ENCODE measurements at places on chromosomes 5 and 9. TPM values are rescaled to one million over a fixed set of nuclear protein-coding genes. Genes with fewer than 3 reads are reported as not detected.

Gene BARHL1
- not detected for total RNA-seq

Gene AK3
- 50.2 TPM for total RNA-seq

Gene WDR31
- 0.81 TPM for total RNA-seq

DNA sequence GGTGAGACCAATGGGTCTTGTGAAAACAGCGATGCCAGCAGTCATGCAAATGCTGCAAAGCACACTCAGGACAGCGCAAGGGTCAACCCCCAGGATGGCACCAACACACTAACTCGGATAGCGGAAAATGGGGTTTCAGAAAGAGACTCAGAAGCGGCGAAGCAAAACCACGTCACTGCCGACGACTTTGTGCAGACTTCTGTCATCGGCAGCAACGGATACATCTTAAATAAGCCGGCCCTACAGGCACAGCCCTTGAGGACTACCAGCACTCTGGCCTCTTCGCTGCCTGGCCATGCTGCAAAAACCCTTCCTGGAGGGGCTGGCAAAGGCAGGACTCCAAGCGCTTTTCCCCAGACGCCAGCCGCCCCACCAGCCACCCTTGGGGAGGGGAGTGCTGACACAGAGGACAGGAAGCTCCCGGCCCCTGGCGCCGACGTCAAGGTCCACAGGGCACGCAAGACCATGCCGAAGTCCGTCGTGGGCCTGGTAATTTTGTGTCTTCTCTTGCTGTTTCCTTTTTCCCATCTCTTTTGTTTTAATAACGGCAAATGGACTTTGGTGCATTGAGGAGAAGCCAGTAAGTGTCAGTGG is 98.0 kb downstream of the EHMT1 start:
- no peak for DNase-seq
- peaks cover 65% of the 10 kb centered on the region for H3K36me3 ChIP-seq
- no peak overlapping the region for H3K4me3 ChIP-seq
- no peak overlapping the region for H3K27ac ChIP-seq
- H3K4me1 ChIP-seq, result peaks cover 31% of the 10 kb centered on the region

Gene MROH2B
- not detected for total RNA-seq

- DNase-seq, result no peak
- no peaks in the 10 kb centered on the region for H3K36me3 ChIP-seq
- H3K4me1 ChIP-seq, result no peaks in the 10 kb centered on the region
These were observed 374.7 kb downstream of the PTPRD start for GRCh38 chr9:10238087-10238486.

DNA sequence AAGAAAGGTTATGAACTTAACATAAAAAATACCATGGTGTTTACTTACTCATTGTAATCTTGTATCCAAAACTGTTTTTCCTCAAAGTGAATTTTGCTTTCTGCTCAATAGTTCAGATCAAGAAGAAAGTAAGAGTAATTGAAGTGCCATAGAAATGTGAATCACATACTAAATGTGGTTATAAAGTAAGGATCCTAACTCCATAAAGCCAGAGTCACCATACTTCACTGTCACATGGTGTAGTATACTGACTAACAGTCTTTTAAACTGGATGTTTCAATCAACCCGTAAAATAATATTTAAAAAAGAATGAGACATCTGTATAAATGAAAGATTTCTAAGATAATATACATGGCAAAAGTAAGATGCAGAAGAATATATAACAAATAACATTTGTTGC is 72.1 kb downstream of the NIPBL start:
- H3K27ac ChIP-seq, result no peak overlapping the region
- H3K36me3 ChIP-seq, result no peaks in the 10 kb centered on the region
- no peak for DNase-seq
- H3K4me1 ChIP-seq, result peaks cover 53% of the 10 kb centered on the region

Gene UTP15
- 28.5 TPM for total RNA-seq

Gene TNFSF15
- total RNA-seq, result 0.74 TPM

DNA sequence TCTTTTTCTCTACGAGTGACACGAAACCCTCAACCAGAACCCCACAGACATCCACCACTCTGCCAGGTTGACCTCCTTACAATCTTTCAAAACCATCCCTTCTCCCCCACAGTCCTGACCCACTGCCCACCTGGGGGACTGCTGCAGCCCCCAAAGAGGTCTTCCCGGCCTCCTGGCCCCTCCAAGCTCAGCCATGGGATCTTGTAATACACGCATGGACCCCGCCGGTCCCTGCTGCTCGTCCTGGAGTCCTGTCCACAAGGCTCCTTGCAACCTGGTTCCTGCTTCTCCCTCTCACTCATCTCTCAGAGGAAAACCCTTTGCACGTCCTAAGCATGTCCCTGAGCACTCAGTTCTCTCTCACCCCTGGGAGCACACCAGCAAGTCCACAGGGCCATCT is 187.3 kb downstream of the CDK5RAP2 start:
- no peak for DNase-seq
- H3K4me1 ChIP-seq, result peaks cover 28% of the 10 kb centered on the region
- H3K27ac ChIP-seq, result no peak overlapping the region
- no peak overlapping the region for H3K4me3 ChIP-seq
- H3K36me3 ChIP-seq, result peaks cover 30% of the 10 kb centered on the region

DNA sequence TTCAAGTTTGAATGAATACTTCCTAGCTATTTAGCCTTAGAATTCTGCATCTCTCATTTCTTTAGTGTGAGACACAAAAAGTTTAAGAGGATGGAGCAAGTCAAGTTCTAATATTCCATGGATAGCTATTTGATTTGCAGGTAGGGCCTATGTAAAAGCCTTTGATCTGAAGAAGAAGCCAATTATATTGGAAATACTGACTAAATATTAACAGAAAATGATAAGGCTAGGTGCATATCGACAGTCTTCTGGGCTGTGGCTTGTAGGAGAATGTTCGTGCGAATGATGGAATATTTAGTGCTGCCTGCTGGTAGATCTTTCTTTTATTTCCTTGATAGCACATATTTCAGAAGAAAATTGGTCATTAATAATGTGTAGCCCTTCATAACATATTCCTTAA is at the start of gene LECT2:
TSS of gene LECT2 (minus strand) at position 85 of the 400 bp plus-strand sequence. CDS start 150 bp downstream, outside the sequence.
- H3K36me3 ChIP-seq, result no peaks in the 10 kb centered on the region
- no peak within 1 kb of the TSS for H3K4me3 ChIP-seq
- no peaks in the 10 kb centered on the region for H3K4me1 ChIP-seq
- no peak within 1 kb of the TSS for H3K27ac ChIP-seq
- no peak for DNase-seq

DNA sequence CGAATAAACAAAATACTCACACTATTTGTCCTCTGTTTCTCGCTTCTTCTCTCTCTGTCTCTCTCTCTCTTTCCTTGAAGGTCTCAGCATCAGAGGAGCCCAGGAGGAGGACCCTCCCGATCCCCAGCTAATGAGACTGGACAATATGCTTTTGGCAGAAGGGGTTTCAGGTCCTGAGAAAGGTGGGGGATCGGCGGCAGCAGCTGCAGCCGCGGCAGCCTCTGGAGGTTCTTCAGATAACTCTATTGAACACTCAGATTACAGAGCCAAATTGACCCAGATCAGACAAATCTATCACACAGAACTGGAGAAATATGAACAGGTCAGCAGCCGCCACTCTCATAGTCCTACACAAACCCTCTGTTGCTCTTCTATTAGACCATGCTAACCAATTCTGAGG is 168.4 kb downstream of the PBX3 start:
- H3K27me3 ChIP-seq, result no peaks in the 10 kb centered on the region
- H3K36me3 ChIP-seq, result no peaks in the 10 kb centered on the region
- H3K27ac ChIP-seq, result no peak overlapping the region
- H3K4me1 ChIP-seq, result no peaks in the 10 kb centered on the region
- H3K4me3 ChIP-seq, result no peak overlapping the region

Gene TRPM3
- total RNA-seq, result 0.02 TPM

Gene CDH18
- not detected for total RNA-seq

DNA sequence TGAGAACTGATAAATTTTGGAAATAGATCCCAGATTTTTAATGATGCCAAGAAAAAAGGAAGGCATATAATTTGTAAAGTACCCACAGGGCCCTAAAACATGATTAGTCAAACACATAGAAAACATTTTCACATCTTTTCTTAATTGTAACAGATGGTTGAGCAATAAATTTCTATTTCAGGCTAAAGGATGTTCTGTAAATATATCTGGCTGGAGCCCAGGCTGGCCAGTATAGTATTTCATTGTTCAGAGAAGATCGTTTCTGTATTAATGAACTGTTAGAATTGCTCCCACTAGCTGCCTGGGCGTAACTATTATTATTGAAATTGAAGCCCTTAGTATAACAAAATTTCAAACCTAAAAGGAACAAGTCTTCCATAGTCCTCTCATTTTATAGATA is 105.3 kb upstream of the SMC2 start:
- peaks cover 2% of the 10 kb centered on the region for H3K4me1 ChIP-seq
- H3K27me3 ChIP-seq, result peaks cover 3% of the 10 kb centered on the region
- no peak overlapping the region for H3K27ac ChIP-seq
- no peak for DNase-seq
- no peaks in the 10 kb centered on the region for H3K36me3 ChIP-seq

Gene PDE6A
- total RNA-seq, result not detected

- H3K27me3 ChIP-seq, result peaks cover 21% of the 10 kb centered on the region
- no peak for DNase-seq
- no peak overlapping the region for H3K4me3 ChIP-seq
- H3K27ac ChIP-seq, result no peak overlapping the region
- peaks cover 7% of the 10 kb centered on the region for H3K4me1 ChIP-seq
- H3K36me3 ChIP-seq, result no peaks in the 10 kb centered on the region
These were observed 21.4 kb downstream of the CRB2 start for GRCh38 chr9:123377211-123377971.

Gene PALM2AKAP2
- total RNA-seq, result 2.8 TPM

GRCh38 chr5:9294793-9295465 is 250.9 kb downstream of the SEMA5A start:
- H3K27ac ChIP-seq, result no peak overlapping the region
- no peaks in the 10 kb centered on the region for H3K4me1 ChIP-seq
- H3K4me3 ChIP-seq, result no peak overlapping the region
- peaks cover 2% of the 10 kb centered on the region for H3K27me3 ChIP-seq

Gene LHFPL2
- total RNA-seq, result not detected

Gene MUSK
- not detected for total RNA-seq

Gene CARD9
- 0.22 TPM for total RNA-seq

DNA sequence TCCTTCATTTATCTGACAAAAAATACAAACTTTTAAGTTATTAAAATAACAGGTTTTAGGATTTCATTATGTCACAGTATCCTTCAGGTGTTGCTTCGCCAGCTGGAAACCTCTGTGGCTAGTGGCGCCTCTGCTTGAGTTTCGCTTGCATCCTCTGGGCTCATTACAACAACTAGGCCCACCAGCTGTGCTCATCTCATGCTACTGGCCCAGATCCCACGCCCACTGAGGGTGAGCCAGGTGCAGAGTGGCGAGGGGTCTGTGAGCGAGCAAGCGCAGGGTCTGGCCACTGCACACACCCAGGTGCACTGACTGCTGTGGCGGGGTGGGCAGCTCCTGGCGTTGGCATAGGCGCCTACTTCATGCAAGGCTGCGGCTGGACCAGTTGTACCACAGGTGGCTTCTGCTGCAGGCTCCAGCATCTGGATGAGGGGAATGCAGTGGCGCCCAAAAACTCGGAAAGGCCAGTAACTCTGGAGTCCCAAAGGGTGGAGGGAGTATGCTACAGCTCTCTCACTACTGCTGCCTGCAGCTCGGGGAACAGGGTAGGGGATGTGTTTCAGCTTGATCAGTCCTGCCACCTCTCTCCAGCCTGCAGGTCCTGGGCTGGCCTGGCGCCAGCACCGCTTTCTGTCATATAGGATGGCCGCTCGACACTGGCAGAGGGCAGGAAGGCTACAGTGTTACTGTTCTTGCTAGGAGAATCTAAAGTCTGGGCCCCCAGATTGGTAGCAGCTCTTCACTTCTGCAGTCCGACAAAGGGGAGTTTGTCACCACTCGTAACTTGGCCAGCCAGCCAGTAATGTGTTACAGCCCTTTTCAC is 452.1 kb downstream of the TUSC1 start:
- DNase-seq, result no peak
- no peak overlapping the region for H3K27ac ChIP-seq
- no peaks in the 10 kb centered on the region for H3K27me3 ChIP-seq
- H3K4me1 ChIP-seq, result no peaks in the 10 kb centered on the region
- H3K4me3 ChIP-seq, result no peak overlapping the region

DNA sequence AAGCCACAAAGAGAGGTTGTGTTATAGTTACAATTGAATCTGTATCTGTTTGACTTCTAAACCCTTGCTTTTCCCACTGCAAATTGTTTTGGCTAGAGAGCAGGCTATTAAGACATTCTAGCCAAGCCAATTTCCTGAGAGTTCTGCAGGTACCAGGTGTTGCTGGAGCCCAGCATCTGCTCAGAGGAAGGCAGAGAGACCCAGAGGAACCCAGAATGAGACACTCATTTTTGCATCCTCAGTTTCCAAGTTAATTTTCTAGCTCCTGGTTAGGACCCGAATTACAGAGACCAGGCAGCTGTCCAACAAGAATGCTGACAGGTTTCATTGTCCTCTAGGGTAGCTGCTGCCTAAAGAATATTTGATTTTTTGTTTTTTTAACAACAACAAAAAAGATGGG is 266.2 kb downstream of the TRIM32 start:
- no peak for DNase-seq
- no peak overlapping the region for H3K4me3 ChIP-seq
- H3K36me3 ChIP-seq, result no peaks in the 10 kb centered on the region
- peaks cover 3% of the 10 kb centered on the region for H3K27me3 ChIP-seq
- H3K4me1 ChIP-seq, result no peaks in the 10 kb centered on the region
- no peak overlapping the region for H3K27ac ChIP-seq

- H3K4me1 ChIP-seq, result no peaks in the 10 kb centered on the region
- no peak overlapping the region for H3K27ac ChIP-seq
- H3K36me3 ChIP-seq, result peaks cover 9% of the 10 kb centered on the region
- H3K27me3 ChIP-seq, result no peaks in the 10 kb centered on the region
- no peak overlapping the region for H3K4me3 ChIP-seq
These were observed 35.5 kb downstream of the ACO1 start for GRCh38 chr9:32419921-32420320.

Gene ADAMTS6
- total RNA-seq, result 0.86 TPM

- no peaks in the 10 kb centered on the region for H3K27me3 ChIP-seq
- H3K4me1 ChIP-seq, result peaks cover 36% of the 10 kb centered on the region
- H3K4me3 ChIP-seq, result no peak overlapping the region
- H3K36me3 ChIP-seq, result no peaks in the 10 kb centered on the region
These were observed 4.8 kb downstream of the N4BP3 start for GRCh38 chr5:178117923-178118701.

Gene ANKRD31
- total RNA-seq, result 0.36 TPM

Gene OLFM1
- total RNA-seq, result not detected

DNA sequence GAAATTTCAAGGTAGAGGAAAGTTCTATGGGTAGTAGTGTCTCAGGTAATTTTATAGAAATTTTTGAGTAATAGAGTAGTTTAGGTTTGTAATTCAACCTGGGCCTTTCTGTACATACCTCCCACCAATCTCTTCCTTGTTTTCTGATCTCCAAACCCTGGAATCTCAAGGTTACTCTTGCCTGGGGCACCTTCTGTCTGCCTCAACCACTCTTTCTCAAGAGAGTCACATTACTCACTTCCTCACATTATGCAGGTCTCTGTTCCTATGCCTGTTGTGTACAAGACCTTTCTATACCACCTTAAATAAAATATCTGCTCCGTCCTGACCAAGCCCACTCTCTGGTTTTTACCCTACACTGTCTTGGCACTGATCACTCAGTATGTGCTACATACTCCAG is 412.6 kb upstream of the CTNND2 start:
- no peaks in the 10 kb centered on the region for H3K36me3 ChIP-seq
- H3K27ac ChIP-seq, result no peak overlapping the region
- DNase-seq, result no peak
- H3K4me3 ChIP-seq, result no peak overlapping the region

GRCh38 chr5:164998590-164998989 is 1493.2 kb downstream of the MAT2B start:
- H3K4me1 ChIP-seq, result no peaks in the 10 kb centered on the region
- DNase-seq, result no peak
- H3K36me3 ChIP-seq, result no peaks in the 10 kb centered on the region
- H3K4me3 ChIP-seq, result no peak overlapping the region
- H3K27me3 ChIP-seq, result no peaks in the 10 kb centered on the region
